A549 treated with GW870086 at 1 μM for 4 hours (cell line): ENCODE measurements at places on chromosomes 3 and 15. TPM values are rescaled to one million over a fixed set of nuclear protein-coding genes. Genes with fewer than 3 reads are reported as not detected.

The DNAH12 gene
- 0.05 to 0.16 TPM (median 0.08 TPM) in 3 of 5 replicates, not detected in the others for total RNA-seq

The ZNF385D gene
- not detected in 5 replicates for total RNA-seq

The TLR9 gene
- 0.09 TPM in 1 of 5 replicates, not detected in the others for total RNA-seq

The TRPM1 gene
- not detected in 5 replicates for total RNA-seq

The SLC12A1 gene
- total RNA-seq: not detected in 5 replicates

The ACAN gene
- 0.41 to 1.1 TPM (median 0.86 TPM) in 5 replicates for total RNA-seq

The EPHA6 gene
- total RNA-seq: 0.06 to 0.13 TPM (median 0.11 TPM) in 3 of 5 replicates, not detected in the others

The C3orf33 gene
- total RNA-seq: 6.6 to 7.6 TPM (median 6.9 TPM) in 5 replicates

The NRROS gene
- total RNA-seq: not detected in 5 replicates

The GREM1 gene
- total RNA-seq: 4.7 to 8.9 TPM (median 6.2 TPM) in 5 replicates

The UPK1B gene
- total RNA-seq: 9.3 to 14.5 TPM (median 12.9 TPM) in 5 replicates

The ADPRH gene
- 2.8 to 3.3 TPM (median 3.0 TPM) in 5 replicates for total RNA-seq

The ANKRD63 gene
- 0.25 to 0.41 TPM (median 0.37 TPM) in 5 replicates for total RNA-seq

The PATL2 gene
- 0.10 to 0.24 TPM (median 0.13 TPM) in 4 of 5 replicates, not detected in the other for total RNA-seq

The ZBTB47 gene
- 4.6 to 6.6 TPM (median 5.7 TPM) in 5 replicates for total RNA-seq

The LTK gene
- total RNA-seq: 0.03 to 0.43 TPM (median 0.10 TPM) in 4 of 5 replicates, not detected in the other

The OR5K2 gene
- not detected in 5 replicates for total RNA-seq

The B3GNT5 gene
- total RNA-seq: 12.7 to 17.8 TPM (median 16.2 TPM) in 5 replicates

The HYAL1 gene
- total RNA-seq: 0.45 to 0.70 TPM (median 0.56 TPM) in 5 replicates

The CFAP100 gene
- not detected in 5 replicates for total RNA-seq

The DAZL gene
- total RNA-seq: not detected in 5 replicates

The PLA2G4E gene
- total RNA-seq: not detected in 5 replicates

The SEMA5B gene
- total RNA-seq: 0.09 to 0.39 TPM (median 0.26 TPM) in 5 replicates

The SUSD5 gene
- 2.9 to 4.2 TPM (median 3.4 TPM) in 5 replicates for total RNA-seq

The ZNF710 gene
- total RNA-seq: 11.5 to 15.5 TPM (median 14.3 TPM) in 5 replicates

The ALDH1A3 gene
- total RNA-seq: 14.6 to 19.7 TPM (median 16.5 TPM) in 5 replicates

The STIMATE gene
- 5.9 to 9.4 TPM (median 7.7 TPM) in 5 replicates for total RNA-seq

The HIGD2B gene
- total RNA-seq: not detected in 5 replicates

The UBE3A gene
- 20.9 to 23.9 TPM (median 23.0 TPM) in 5 replicates for total RNA-seq

The LRCH3 gene
- 11.0 to 18.8 TPM (median 13.2 TPM) in 5 replicates for total RNA-seq

The DOCK3 gene
- total RNA-seq: 0.27 to 0.39 TPM (median 0.35 TPM) in 5 replicates

The SCAMP5 gene
- total RNA-seq: 10.1 to 14.2 TPM (median 12.0 TPM) in 5 replicates

The HRH1 gene
- total RNA-seq: 7.8 to 9.8 TPM (median 8.3 TPM) in 5 replicates

The ZBBX gene
- total RNA-seq: not detected in 5 replicates

The LEKR1 gene
- 0.78 to 1.4 TPM (median 0.80 TPM) in 5 replicates for total RNA-seq

The PGBD4 gene
- total RNA-seq: 0.96 to 1.7 TPM (median 1.6 TPM) in 5 replicates

The FAM107A gene
- total RNA-seq: 0.08 to 0.21 TPM (median 0.13 TPM) in 5 replicates
